IMR-90 (cell line): ENCODE measurements at places on chromosomes 12 and 14. TPM values are rescaled to one million over a fixed set of nuclear protein-coding genes. Genes with fewer than 3 reads are reported as not detected.

The NOXRED1 gene
- total RNA-seq, result under 0.01 TPM in 2 replicates

The CLEC4E gene
- total RNA-seq, result not detected in 2 replicates

The TIMM9 gene
- total RNA-seq, result 27.8 and 49.7 TPM in 2 replicates

The OR6C2 gene
- total RNA-seq, result not detected in 2 replicates

The AGAP2 gene
- total RNA-seq, result 0.18 and 0.28 TPM in 2 replicates

The SCNN1A gene
- total RNA-seq, result not detected in 2 replicates

The TEX52 gene
- not detected in 2 replicates for total RNA-seq

The SIVA1 gene
- total RNA-seq, result 132 and 166 TPM in 2 replicates

The ABCD2 gene
- not detected in 2 replicates for total RNA-seq

The AICDA gene
- total RNA-seq, result not detected in 2 replicates

The HAL gene
- total RNA-seq, result under 0.01 and 0.56 TPM in 2 replicates

The LTBR gene
- total RNA-seq, result 19.7 and 24.7 TPM in 2 replicates

The TMPRSS12 gene
- total RNA-seq, result not detected in 2 replicates

DNA sequence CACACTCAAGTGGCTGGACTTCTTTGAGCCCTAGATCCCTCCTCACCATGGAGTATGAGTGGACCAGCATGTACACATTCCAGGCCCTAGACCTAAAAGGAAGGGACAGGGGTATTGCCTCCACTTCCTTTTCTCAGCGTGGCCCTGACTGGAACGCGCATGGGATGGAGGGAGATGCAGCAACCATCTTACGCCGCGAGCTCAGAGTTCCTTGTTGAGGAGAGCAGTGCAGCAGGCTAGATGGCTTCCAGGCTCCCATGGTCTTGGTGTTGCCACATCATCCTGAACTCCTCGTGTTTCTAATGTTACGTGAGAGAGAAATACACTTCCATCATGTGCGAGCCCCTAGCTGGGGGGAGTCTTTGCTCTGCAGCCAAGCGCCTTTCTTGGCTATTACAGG lies 61.8 kb upstream of the DIO3 start:
- DNase-seq, result no peak

DNA sequence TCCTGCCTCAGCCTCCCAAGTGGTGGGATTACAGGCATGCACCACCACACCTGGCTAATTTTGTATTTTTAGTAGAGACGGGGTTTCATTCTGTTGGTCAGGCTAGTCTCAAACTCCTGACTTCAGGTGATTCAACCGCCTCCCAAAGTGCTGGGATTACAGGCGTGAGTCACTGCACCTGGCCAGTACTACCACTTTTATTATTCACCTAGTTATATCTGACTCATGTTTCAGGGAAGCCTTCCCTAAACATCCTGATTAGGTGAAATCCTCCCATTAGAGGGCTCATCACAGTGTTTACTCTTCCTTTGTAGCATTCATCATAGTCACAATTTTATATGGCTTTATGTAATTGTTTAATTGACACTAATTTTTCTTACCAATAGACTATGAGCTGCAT lies 295.3 kb upstream of the SOX5 start:
- no peak for DNase-seq

DNA sequence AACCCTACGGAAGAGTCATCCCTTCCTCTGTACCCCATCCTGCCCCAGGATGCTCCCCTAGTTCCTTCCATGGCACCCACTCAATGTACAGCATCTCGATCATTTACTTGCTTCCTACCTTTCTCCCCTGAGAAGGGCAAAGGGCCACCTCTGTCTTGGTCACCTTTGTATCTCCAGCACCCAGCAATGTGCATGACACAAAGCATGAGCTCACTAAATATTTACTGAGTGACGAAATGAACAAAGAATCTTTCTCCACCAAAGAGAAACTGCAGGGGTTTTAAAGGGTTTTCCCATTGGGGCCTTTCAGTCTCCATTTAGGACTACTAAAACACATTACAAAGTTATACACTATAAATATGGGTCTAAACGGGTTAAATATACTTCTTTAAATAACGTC lies 30.6 kb downstream of the ATG14 start:
- peak; percentile 30 for DNase-seq

DNA sequence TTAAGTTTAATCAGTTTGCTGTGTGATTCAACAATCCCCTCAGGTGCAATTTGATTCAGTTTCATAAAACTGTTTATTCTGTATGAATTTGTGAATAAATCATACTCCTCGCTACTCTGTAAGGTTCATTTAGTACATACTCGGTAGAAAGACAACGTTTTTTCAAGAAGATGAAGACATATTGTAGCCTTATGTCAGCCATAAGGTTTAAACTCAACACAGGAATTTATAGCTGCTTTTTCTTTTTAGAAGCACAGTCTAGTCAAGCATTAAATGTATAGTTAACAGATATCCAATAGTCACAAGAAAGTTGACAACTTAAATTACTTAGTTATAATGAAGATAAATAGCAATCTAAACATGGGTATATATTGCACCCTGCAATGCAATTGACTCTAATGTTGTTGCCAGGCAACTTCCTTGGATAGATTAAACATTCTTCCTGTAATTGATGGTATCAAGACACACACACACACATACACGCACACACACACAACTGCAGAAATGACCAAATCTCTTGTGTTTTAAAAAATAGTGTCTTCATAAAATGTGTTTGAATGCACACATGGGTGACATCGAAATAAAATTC lies 151.5 kb upstream of the MGAT4C start:
- no peak for DNase-seq

DNA sequence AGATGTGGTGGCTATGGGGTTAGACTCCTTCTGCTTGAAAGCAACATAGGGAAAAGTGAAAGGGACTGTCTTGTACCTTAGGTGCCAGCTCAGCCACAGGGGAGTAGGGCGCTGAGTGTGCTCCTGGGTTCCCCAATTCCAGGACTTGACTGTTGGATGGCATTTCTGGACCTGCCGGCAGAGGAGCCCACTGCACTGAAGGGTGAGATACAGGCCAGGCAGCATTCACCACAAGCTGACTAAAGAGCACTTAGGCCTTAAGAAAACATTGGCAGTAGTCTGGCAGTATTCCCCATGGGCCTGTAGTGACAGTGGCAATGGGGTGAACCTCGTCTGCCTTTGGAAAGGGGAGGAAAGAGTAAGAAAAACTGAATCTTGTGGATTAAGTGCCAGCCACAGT lies 67.1 kb upstream of the TMTC2 start:
- no peak for DNase-seq

GRCh38 chr12:71440763-71441748 lies 1.5 kb downstream of the LGR5 start:
- no peak for DNase-seq

DNA sequence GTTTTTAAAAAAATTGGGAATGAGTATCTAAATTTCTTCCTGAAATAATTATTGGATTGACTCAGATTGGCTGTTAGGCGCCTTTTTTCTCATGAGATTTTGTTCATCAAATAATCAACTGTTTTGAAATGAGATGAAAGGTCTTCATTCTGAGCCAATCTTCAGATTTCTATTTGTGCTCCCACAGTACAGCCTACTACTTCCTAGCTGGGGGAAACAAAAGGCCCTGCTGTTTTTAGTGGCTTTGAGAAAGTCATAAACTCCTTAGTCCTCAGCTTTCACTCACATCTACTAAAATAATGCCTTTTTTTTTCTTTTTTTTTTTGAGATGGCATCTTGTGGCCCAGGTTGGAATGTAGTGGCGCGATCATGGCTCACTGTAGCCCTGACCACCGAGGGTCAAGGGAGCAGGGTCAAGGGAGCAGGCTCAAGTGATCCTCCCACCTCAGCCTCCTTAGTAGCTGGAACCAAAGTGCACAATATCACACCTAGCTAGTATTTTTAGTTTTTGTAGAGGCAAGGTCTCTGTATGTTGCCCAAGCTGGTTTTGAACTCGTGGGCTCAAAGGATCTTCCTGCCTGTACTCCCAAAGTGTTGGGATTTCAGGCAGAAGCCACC lies 15.2 kb downstream of the NACA start:
- no peak for DNase-seq

GRCh38 chr12:92973614-92974013 lies 44.5 kb upstream of the EEA1 start:
- DNase-seq, result peak; percentile 90

GRCh38 chr12:129871991-129872972 lies 31.5 kb downstream of the TMEM132D start:
- DNase-seq, result no peak

DNA sequence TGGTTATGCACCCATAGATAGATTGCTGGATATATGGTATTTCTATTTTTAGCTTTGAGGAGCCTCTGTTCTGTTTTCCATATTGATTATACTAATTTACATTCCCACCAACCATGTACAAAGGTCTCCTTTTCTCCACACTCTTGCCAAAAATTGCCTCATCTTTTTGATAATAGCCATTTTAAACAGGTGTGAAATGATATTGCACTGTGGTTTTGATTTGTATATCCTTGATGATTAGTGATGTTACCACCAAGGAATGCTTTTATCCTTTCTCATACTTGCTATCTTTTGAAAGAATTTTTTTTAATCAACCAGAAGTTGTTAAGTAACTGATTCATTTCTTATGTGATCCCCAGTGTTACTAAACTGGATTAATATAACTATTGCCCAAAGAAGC lies 60.0 kb downstream of the BBS10 start:
- no peak for DNase-seq

DNA sequence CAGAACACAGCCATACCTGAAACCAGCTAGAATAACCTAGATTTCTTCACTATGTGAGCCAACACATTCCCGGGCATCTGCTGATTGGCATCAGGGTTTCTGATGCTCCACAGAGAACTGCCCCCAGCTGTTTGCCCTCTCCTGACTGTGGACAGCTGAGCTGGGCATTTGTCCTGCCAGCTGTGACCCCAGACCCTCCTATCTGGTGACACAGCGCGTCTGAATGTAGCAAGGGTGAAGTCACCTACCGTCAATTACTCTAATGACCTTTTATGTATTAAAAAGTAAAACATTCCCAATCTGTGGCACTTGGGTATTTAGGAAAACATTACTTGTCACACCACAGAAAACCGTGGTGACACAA lies 29.7 kb upstream of the SFSWAP start:
- no peak for DNase-seq

DNA sequence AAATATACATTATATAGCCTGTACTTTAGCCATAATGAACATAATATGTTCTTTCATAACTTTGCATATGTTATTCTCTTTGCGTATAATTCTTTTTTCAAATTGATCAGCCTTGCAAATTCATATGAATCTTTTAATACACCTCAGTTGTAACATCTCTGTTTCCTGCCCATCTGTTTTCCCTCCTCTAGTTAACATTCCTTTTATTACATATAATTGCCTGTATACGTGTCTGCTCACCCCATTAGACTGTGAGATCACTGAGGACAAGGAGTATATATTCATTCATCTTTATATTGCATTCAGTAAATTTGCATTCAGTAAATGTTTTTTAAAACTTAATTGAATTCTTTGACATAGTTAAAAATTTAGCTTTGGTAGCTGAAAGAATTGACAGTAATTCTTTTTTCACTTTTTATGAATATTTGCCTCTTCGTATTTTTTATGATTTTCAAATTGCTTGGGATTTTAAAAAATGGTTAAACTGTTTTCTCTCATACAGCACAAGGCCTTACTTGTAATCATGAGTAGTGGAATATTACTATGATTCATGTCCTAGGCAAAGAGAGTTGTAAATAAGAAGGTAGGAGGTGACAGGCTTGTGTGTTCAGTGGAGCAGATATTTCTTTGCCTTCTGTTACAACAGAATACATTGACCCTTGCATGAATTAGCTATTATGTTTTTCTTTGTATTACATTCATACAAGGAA lies 32.8 kb upstream of the KLHL42 start:
- DNase-seq, result peak; percentile 42

DNA sequence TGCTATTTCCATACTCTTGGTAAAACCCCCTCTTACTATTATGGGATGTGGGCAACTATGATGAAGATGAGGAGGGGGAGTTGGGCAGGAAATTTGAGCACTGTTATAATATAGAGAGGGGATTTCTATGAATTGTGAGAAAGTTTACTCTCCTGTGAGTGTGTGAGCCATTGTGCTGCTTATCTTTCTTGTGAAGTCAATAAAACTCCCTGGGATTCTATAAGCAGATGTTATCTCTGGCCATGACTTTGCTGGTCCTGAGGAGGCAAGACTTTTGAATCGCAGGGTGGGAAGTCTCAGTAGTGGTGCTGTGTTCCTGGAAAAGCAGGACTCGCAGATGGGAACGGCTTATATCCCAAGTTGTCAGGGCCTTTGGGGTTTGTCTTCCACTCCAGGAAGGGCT lies 62.2 kb downstream of the EMP1 start:
- DNase-seq, result no peak

GRCh38 chr12:9731797-9732196 lies 1.1 kb downstream of the CLECL1 start:
- no peak for DNase-seq

GRCh38 chr12:68673788-68674187 lies 13.0 kb upstream of the NUP107 start:
- no peak for DNase-seq

DNA sequence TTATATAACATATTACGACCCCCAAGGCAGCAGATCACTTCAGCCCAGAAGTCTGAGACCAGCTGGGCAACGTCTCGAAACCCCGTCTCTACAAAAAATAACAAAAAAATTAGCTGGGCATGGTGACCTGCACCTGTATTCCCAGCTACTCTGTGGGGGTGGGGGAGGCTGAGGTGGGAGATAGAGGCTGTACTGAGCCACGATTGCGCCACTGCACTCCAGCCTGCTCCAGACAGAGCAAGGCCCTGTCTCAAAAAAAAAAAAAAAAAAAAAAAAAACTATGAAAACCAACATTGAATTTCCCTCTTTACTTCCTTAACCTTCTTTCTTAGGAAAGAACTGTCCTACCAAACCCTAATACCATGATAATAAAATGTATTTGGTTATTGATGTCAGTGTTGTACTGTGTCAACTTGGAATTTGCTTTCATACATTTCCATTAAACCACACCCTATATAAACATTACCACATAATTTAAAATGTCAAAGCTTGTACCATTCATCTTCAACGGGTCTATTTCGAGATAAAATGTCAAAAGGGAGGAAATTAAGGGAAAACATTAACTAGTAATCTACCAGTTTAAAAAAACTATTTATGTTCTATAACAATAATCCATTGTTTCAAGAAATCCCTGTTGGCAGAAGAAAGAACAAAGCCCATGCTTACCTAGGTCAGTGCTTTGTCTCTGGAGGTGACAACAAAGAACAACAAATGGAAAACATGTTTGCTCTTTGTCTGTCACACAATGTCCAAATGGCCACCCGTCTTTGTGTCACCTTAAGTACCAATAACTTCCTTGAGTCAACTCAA lies 17.4 kb downstream of the GALNT4 start:
- no peak for DNase-seq

- no peak for DNase-seq
These were observed 149.9 kb downstream of the NRXN3 start for GRCh38 chr14:78319887-78320635.

DNA sequence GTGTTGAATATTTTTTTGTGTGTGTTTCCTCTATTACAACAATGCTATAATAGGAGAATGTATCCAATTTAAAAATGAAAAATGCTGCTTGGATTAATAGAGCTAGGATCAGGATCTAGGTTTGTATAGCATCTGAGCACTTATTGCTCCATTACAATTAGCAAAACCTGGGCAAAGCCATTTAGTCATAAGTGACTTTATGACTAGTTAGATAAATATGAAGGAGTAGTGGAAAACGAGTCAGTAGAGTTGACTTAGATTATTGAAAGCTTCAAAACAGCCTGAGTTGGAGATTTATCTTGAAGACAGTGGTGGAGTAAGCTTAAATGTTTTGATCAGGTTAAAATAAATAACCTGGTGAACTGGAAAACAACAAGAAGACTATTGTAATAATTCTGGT lies 2.8 kb downstream of the MED21 start:
- DNase-seq, result peak; percentile 15
